ENCODE measurements at places on chromosomes 2 and 18.

GRCh38 chr2:156294945-156295580, 37.5 kb downstream of the NR4A2 start:
- no peak for DNase-seq

DNA sequence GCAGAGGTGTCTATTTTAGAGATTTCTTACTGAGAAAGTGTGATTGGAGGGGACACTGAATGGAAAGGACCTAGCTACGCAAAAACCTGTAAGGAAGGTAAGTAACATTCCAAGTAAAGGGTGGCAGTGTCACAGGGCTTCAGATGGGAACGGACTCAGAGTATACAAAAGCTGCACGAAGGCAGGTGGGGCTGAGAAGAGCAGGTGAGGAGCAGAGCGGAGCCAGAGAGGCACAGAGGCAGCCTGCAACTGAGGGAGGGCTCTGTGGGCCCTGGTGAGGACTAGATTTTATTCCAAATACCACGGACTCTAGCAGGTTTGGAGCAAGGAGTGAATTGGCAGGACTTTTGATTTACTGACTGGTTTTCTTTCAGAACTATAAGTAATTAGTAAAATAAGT, 331.3 kb upstream of the PKDCC start:
- no peak for DNase-seq

GRCh38 chr2:9092383-9093282, 89.1 kb upstream of the MBOAT2 start:
- no peak for DNase-seq

- no peak for DNase-seq
These were observed 234.3 kb downstream of the LRATD1 start for GRCh38 chr2:14866736-14867352.

DNA sequence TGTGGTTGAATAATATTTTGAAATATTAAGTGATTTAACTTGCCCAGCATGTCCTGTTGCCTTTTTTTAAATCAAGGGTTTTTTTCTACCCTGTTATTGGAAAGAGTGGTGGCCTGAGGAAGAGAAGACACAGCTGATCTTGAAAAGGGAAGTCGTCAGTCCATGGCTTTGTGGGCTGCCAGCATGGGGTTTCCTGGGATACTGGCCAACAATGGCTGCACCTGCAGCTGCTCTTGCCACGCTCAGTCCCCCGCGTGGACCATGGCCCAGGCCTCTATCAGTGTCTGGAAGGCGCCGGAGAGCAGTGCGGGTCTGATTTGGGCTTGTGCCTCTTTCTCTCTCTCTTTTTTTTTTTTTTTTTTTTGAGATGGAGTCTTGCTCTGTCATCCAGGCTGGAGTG, 99.3 kb downstream of the ASB1 start:
- DNase-seq, result no peak

- DNase-seq, result no peak
These were observed 1050.7 kb upstream of the CELF4 start for GRCh38 chr18:38616306-38616705.

- DNase-seq, result no peak
These were observed 385.8 kb upstream of the TRIB2 start for GRCh38 chr2:12330916-12331315.

DNA sequence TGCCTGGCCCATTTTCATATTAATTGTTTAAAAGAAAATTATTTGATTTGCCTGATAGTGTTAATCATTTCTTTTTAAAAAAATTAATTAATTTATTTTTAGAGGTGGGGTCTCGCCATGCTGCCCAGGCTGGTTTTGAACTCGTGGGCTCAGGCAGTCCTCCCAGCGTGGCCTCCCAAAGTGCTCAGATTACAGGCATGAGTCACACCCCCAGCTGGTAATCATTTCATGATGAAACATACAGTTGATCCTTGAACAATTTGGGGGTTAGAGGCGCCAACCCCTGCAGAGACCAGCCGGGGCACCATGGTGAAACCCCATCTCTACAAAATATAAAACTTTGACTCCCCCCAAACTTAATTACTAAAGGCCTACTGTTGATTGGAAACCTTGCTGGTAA, 7.9 kb downstream of the GPN1 start:
- DNase-seq, result no peak

- no peak for DNase-seq
These were observed 7.1 kb upstream of the CERS6 start for GRCh38 chr2:168448980-168449379.

- no peak for DNase-seq
These were observed 11.1 kb downstream of the SCN3A start for GRCh38 chr2:165192729-165193128.

- no peak for DNase-seq
These were observed 964.9 kb upstream of the ACVR2A start for GRCh38 chr2:146879882-146880281.

DNA sequence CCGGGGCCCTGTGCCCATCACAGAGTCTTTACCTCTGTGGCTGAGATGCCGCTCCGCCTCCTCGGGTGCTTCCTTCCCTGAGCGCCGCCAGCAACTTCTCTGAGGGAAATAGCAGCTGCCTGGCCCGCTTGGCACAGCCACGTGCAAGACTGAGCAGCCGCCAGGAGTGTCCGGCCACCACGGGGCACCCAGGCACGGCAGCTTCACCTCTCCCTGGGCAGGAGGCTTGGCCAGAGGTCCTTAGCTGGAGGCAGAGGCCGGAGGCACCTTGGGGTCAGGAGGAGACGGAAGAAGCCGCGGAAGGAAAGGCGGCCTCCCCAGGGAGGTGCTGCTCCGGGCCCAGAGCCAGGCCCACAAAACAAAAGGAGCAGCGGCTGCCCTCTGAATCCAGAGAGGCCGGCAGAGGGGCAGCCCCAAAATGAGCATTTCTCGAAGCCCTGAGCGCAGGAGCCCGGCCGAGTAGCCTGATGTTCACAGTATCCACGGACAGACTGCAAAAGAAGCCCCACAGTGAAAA, 6.0 kb upstream of the LIMS2 start:
- DNase-seq, result no peak

GRCh38 chr2:123935405-123935804, 89.7 kb upstream of the CNTNAP5 start:
- DNase-seq, result no peak

GRCh38 chr2:57674025-57674424, 372.6 kb upstream of the VRK2 start:
- DNase-seq, result no peak

DNA sequence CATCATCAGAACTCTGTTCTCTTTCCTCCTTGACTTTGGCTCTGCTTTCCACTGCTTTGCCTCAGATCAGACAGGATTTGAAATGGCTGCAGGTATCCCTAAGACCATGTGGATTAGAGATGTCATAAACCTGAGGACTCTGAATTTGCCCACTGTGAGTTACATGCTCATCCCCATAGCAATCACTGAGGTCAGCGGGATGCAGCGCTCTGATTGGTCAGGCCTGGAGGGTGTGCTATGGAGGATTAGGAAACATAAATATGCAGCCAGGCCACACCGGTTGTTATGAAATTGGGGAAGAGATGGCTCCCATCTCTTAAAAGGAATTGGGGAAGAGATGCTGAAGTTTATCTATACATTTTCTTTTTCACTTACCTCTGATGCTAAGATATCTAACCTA, 73.7 kb upstream of the DNAJC10 start:
- DNase-seq, result no peak

GRCh38 chr2:2810504-2810903, 479.4 kb upstream of the MYT1L start:
- peak; percentile 5 for DNase-seq

DNA sequence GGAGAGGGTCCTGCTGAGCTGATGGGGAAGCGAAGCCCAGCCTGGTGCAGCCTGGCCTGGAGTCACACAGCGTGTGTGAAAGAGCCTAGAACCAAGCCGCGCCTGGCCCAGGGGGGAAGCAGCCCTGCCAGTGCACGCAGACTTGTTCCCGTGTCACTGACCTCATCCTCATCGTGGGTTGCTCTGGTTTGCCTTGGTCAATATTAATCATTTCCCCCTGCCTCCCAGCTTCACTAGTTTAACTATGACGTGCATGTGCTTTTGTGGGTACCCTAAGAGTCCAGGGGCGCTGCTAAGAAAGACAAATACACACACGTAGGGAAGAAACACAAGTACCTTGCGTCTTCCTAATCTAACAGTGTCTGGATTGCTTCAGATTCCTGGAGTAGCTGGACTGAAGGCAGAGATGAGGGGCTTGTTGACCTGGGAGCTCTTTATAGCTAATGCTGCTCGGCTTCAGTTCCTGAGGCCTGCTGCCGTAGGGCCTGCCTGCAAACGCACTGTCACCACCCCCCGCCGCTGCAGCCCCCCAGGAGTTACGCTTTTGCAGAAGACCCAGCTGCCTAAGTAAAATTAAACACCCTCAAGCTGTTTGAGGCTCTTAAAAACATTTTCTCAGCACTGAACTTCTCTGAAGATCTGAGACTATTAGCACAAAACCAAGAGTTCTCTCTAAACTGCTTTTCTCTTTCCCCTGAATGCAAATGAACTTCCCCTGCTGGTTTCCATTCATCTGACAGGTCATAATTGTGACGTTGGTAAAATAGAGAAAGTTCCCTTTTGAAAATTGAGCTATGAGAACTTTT, 159.2 kb downstream of the FAM210A start:
- DNase-seq, result no peak

DNA sequence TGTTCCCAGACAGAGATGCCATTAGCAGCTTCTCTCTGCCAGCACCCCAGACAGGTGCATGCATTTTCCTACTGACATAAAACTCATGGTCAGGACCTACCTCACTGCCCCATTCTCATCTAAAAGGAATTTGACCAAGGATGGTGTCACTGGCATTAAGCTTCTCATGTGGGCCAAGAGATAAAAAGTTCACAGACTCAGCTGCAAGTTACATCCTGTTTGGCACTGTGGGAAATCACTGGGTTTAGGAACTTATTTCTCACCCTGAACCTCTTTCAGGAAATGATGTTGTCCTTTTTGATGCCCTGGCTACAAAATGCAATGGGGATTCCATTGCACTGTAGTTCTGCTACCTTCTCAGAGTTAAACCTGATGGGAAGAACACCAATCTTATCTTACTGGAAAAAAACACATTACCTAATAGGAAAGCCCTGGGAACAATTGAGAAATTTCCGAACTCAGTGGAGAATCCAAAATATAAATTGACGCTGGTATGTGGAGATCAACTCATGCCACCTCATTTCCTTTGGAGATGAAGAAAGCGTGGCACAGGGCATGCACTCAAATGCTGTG, 252.1 kb upstream of the COPS8 start:
- DNase-seq, result no peak

Measured in activated CD8-positive, alpha-beta memory T cell treated with anti-CD3 and anti-CD28 coated beads for 24 hours (primary cell).